ENCODE measurements at places on chromosomes 1 and 21. TPM values are rescaled to one million over a fixed set of nuclear protein-coding genes. Genes with fewer than 3 reads are reported as not detected.

The LCE1A gene
- polyA plus RNA-seq: not detected

The NGF gene
- 3.3 TPM for polyA plus RNA-seq

The RNF186 gene
- not detected for polyA plus RNA-seq

The FCGR3A gene
- polyA plus RNA-seq: 25.7 TPM

The TINAGL1 gene
- polyA plus RNA-seq: 24.6 TPM

The OR6K3 gene
- polyA plus RNA-seq: not detected

The PLEKHA6 gene
- polyA plus RNA-seq: 10.0 TPM

The GJA9 gene
- polyA plus RNA-seq: 3.4 TPM

The HSD3B1 gene
- not detected for polyA plus RNA-seq

The C1orf87 gene
- polyA plus RNA-seq: 31.5 TPM

The C4BPA gene
- polyA plus RNA-seq: 1.0 TPM

The PCBP3 gene
- polyA plus RNA-seq: 38.0 TPM

The LIPI gene
- polyA plus RNA-seq: 0.28 TPM

The PLA2G2E gene
- polyA plus RNA-seq: not detected

The C1orf185 gene
- polyA plus RNA-seq: 32.8 TPM

The AMY2A gene
- 0.63 TPM for polyA plus RNA-seq

The LCE1F gene
- not detected for polyA plus RNA-seq

The PADI2 gene
- 3.2 TPM for polyA plus RNA-seq

The RAB3GAP2 gene
- polyA plus RNA-seq: 17.9 TPM

The CD1B gene
- 0.30 TPM for polyA plus RNA-seq

The STIL gene
- 12.0 TPM for polyA plus RNA-seq

The GPR3 gene
- polyA plus RNA-seq: 0.20 TPM

The INAVA gene
- polyA plus RNA-seq: 1.5 TPM

The LPAR3 gene
- 23.3 TPM for polyA plus RNA-seq

The TFF3 gene
- 11.5 TPM for polyA plus RNA-seq

The GPX7 gene
- polyA plus RNA-seq: 14.5 TPM
